ENCODE measurements at places on chromosomes 3 and 15.

- no peak for DNase-seq
Observed at GRCh38 chr15:90266061-90266431, 574 bp downstream of the NGRN start.

GRCh38 chr15:40695469-40695890, 506 bp downstream of the RAD51 start:
- no peak for DNase-seq

- no peak for DNase-seq
Observed at GRCh38 chr3:115549071-115549470, 74.2 kb upstream of the GAP43 start.

DNA sequence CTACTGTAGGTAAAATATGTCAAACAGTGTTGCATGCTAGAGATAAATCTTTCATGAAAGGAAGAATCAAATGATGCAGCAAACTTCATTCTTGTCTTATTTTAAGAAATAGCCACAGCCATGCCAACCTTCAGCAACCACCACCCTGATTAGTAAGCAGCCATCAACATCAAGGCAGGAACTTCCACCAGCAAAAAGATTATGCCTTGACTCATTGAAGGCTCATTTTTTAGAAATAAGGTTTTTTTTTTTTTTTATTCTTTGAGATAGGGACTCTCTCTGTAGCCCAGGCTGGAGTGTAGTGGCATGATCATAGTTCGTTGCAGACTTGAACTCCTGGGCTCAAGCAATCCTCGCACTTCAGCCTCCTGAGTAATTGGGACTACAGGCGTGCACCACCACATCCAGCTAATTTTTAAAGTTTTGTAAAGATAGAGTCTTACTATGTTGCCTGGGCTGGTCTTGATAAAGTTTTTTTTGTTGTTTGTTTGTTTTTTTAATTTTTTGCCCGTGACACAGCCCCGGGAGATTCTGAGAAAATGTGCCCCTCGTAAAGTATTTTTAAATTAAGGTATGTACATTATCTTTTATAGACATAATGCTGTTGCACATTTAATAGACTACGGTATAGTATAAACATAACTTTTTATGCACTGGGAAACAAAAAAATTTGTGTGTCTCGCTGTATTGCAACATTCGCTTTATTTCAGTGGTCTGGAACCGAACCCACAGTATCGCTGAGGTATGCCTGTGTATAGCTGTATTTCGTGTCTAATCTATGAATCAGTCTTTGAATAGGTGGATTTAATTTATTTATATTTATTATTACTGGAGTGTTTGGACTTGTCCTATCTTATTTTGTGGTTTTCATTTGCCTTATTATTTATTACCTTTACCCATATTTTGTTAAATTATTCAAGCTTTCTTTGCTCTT, 23.3 kb downstream of the SNRK start:
- DNase-seq, result no peak

DNA sequence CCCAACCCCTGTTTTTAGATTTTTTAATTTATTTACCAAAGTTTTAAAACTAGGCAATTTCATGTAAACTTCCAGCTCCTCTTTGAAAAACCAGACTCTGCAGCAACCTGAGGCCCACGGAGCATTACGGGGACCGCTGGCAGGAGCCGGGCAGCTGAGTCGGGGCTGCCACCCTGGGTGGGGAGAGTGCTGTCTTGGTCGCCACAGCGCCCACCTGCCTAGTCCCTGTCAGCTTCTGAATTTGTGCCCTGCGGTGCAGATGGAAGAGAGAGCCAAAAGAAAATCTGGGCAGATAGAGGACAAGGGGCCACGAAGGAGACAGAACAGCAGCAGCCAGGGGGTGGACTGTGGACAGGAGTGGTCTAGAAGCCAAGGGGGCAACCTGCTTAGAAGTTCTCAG, 34.6 kb downstream of the PXYLP1 start:
- no peak for DNase-seq

- no peak for DNase-seq
Observed at GRCh38 chr3:124256599-124256998, 264.7 kb upstream of the ROPN1 start.

DNA sequence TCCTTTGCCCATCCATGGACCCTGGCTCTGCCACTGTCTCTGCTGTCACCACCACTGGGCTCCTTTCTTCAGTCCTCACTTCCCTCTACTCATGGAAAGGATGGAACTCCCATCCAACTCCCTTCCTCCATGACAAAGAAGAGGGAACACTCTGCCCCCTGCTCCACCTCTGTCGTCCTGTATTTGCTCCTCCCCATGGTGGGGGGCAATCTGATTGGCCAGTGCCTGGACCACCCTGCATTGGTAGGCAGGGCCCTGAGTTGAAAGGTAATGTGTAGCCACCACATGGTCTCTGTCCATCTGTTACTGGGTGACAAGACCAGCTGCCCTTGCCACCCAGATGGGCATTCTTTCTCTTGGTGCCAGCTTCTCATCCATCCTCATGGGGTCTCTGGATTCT, 20.7 kb upstream of the HEG1 start:
- DNase-seq, result no peak

DNA sequence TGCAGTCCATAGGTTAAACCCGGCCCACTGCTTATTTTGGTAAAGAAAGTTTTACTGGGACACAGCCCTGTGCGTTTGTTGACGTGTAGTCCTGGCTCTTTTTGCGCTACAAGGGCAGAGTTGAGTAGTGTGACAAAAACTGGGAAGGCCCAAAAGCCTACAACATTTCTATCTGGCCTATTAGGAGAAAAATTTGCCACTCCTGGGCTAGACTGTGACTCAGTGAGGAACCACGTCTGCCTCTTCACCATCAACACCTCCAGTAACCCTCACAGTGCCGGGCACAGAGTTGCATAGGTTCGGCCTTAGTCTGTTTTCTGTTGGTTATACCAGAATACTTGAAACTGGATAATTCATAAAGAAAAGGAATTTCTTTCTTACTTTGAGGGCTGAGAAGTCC, 110.3 kb downstream of the TOP2B start:
- DNase-seq, result no peak

GRCh38 chr3:74515451-74515850, 99.0 kb downstream of the CNTN3 start:
- no peak for DNase-seq

DNA sequence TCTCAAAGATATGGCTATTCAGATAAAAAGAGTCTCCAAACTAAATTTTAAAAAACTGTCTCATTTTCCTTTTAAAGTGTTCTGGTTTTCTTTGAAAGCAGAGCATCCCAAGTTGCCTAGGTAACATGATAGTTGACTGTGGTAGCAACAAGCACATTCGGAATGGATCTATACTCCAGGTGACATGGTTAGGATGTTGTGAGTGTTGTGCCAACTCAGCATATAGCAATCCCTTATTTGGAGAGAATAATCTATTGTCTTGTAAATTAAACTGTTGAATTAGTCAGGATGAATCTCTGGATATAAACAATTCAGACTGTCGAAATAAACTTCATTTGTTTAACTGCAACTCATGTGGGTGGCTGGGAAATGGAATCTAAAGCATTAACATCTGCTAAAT, 418.6 kb downstream of the TUSC7 start:
- DNase-seq, result no peak

- no peak for DNase-seq
Observed at GRCh38 chr15:65580287-65580686, 30.6 kb downstream of the INTS14 start.

GRCh38 chr3:183447206-183448001, 19.0 kb upstream of the MCF2L2 start:
- DNase-seq, result peak; percentile 52

DNA sequence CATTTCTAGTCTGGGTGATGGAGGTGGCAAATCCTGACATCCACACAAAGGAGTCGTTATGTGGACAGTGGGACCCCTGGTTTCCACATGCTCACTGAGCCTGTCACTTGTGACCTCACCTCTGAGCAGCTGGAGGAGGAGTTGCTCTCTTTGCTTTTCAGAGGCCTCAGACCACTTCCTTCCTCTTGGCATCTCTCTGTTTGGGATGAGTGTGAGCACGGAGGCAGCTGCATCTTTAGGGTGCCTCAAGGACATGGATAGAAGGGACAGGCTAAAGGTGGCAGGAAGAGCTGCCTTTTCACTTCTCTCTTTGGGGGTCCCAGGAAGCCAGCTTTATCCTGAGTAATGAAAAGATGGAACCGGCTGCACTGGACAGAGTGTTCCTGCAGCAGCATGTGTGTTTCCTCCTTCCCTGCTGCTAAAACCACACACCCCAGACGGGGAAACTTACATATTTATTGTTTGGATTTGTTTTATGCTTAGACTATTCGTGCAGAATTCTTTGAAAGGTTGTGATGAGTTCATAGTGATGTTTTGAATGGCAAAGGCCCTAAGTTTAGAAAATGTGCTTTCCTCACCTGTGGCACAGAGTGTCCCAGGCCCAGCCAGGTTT, 31.8 kb downstream of the GPR171 start:
- no peak for DNase-seq

DNA sequence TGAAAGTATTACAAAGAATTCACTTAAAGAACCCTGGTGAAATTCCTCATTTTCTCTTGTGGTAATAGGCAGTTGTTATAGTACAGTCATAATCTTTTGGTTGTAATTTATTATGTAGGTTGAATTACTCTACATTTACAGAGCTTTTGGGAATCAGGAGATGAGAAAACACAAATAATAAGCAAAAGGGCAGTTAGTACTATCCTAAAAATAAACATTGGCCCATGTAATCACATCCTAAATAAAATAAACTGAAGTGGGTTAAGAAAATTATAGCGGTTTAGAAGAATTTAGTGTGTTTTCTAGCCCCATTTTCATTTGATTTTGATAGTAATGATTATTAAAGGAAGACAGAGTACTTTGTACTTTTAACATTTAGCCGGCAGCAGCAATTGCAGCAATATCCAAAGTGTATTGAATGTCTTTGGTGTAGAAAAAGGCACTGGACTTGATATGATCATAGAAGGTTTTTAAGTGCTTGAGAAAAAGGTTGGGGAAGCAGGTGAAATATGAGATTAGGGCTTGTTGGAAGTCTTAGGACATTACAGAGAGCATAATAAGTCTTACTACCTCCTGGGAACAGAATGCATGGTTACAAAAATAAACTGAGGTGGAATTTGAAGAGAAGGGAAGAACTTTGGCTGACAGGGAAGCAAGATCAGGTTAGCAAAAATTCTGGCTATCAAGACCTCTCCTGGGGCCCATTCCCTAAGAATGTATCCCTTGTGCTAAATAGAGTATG, 79.9 kb downstream of the MBNL1 start:
- DNase-seq, result no peak

DNA sequence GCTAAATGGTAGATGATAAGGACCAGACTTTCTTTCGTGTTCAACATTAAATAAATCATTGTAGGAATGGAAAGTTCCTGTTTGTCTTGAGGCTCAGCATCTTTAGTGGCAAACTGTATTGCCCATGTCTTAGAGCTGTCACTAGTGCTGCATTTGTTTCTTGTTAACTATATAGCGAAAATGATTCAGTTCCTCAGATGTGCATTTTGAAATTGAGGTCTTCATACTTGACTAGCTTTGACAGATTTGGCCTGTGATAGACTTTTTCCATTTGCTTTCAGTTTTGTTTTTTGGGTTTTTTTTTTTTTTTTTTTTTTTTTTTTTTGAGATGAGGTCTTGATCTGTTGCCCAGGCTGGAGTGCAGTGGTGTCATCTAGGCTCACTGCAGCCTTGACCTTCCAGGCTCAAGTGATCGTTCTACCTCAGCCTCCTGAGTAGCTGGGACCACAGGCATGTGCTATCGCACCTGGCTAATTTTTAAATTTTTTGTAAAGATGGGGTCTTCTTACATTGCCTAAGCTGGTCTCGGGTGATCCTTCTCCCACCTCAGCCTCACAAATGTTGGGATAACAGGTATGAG, 9.5 kb upstream of the RPLP1 start:
- DNase-seq, result no peak

GRCh38 chr3:51304230-51304629, 80.9 kb upstream of the MANF start:
- DNase-seq, result no peak

DNA sequence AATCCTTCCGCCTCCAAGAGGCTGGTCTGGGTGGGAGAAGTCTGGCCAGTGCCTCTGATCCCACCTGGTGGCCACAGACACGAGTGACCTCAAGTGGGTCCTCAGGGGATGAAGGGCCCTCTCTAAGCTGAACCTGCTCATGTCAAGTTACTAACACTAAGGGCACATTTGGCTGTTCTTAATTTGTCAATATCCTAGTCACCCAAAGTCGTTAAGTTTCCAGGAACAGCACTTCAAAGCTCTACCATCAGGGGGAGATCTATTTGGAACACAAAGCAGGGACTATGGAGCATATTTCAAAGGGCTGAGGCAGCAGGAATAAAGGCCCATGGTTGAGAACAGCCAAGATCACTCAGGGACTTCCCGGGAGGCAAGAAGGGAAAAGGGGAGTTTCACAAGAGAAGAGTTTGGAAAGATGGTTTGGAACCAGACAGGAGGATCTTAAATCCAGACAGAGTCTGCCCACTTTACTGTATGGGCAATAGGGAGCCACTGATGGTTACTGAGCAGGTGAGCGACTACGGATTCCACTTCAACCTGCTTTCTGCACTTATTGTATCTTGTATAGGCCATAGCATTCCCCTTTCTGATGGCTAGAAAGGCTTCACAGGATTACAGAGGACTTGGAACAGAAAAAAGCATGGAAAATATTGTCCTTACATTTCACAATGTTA, 13.7 kb downstream of the OXTR start:
- DNase-seq, result no peak

DNA sequence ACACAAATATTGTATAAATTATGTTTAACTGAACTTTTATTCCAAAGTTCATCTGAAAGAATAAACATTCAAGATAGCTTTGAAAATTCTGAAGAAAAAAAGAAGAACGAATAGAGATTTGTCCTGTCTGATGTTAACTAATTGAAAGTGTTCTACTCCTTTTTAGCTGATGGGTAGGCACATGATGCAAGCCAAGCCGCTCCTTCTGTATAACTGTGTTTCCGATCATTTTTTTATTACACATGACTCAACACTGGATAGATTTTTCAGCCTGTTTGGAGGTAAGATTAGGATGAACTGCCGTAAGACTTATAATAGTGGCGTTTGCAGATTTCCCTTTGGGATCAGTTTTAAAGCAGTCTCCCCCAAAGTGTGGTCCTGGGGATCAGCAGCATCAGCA, 19.0 kb downstream of the NSUN3 start:
- no peak for DNase-seq

DNA sequence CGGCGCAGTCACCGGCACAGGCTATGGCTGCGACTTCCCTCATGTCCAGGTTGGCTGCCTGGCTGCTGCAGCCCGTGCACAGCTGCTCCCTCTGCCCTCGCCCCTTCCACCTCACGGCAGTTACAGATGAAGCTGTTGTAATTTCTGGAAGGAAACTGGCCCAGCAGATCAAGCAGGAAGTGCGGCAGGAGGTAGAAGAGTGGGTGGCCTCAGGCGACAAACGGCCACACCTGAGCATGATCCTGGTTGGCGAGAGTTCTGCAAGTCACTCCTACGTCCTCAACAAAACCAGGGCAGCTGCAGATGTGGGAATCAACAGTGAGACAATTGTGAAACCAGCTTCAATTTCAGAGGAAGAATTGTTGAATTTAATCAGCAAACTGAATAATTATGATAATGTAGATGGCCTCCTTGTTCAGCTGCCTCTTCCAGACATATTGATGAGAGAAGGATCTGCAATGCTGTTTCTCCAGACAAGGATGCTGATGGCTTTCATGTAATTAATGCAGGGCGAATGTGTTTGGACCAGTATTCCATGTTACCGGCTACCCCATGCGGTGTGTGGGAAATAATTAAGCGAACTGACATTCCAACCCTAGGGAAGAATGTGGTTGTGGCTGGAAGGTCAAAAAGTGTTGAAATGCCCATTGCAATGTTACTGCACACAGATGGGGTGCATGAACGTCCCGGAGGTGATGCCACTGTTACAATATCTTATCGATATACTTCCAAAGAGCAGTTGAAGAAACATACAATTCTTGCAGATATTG, 13.2 kb upstream of the GNB4 start:
- DNase-seq, result no peak

All from central memory CD8-positive, alpha-beta T cell (primary cell).